ENCODE measurements at places on chromosomes 6 and 20. TPM values are rescaled to one million over a fixed set of nuclear protein-coding genes. Genes with fewer than 3 reads are reported as not detected.

DNA sequence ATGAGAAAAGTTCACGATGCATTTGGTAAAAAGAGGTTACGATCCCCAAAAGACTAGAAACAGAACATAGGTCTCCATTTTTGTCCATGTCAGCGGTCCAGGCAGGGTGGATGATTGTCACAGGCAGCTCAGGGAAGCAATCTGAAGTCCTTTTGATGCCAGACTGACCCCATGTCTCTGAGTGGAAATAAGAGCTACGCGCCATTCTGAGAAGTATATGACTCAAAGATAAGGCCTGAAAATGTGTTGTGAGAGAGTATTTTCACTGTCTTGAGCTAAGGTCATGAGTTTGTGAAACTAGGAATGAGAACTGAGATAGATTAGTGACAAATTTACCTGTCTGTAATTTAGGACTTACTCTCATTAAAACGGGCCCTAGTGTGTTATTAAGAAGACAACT is 69.5 kb downstream of the LYRM4 start:
- no peak for DNase-seq

- DNase-seq = no peak
Measured at GRCh38 chr20:60228255-60228654, 270.0 kb downstream of the CDH26 start.

GRCh38 chr6:150201772-150202329 is 59.0 kb downstream of the PPP1R14C start:
- no peak for DNase-seq

The C20orf141 gene
- not detected for total RNA-seq

GRCh38 chr6:1524040-1524480 is 85.7 kb upstream of the FOXC1 start:
- peak; percentile 93 for DNase-seq

GRCh38 chr6:104409913-104410312 is 449.8 kb downstream of the HACE1 start:
- no peak for DNase-seq

GRCh38 chr20:41268917-41269652 is 48.4 kb downstream of the ZHX3 start:
- DNase-seq = no peak

DNA sequence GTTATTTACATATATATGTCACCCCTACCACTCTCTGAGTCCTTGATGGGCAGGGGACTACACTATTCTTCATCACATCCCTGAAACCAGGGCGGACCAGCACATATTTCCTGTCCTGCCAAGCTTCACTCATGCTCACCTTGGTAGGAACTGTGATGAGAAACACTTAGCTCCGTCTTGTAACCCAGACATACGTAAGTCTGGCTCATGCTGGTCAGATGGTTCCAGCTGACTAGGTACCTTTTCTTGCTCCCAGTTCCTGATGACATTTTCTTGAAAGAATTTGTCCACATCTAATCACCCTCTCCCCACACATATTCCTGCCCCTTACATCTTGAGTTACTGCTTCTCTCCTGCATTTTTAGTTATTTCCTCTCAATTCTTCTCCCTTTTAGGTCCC is 122.2 kb upstream of the MYLIP start:
- DNase-seq = no peak

DNA sequence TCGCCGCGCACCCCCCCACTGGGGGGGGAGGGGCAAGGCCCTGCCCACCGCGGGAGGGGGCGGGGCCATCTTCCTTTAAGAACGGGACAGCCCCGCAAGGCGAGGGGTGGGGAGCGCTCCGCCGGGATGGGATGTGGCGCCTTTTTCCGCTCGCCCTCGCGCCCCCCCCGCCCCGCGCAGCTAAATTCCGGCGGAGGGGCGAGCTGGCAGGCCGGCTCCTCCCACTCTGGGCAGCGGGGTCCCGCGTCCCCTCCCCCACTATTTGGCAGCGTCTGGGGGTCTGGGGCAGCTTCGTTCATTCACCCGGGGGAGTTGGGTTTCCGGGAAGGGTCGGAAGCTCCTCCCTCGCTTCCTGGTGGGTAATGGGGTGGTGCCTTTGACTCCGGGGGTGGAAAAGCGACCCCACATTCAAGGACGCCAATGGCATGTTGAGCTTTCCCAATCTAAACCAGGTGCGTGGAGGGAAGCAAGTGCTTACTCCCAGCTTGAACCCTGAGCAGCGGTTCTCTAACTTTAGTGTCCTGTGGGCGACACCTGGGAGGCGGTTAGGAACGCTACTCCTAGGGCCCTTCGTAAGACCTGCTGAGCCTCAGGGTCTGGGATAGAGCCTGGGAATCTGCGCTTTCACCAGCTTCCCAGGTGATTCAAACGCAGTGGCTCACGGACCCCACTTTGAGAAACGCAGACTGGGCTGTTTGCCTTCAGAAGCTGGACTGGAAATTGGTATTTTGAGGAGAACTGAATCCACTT is 927 bp downstream of the ASXL1 start:
- peak; percentile 90 for DNase-seq

DNA sequence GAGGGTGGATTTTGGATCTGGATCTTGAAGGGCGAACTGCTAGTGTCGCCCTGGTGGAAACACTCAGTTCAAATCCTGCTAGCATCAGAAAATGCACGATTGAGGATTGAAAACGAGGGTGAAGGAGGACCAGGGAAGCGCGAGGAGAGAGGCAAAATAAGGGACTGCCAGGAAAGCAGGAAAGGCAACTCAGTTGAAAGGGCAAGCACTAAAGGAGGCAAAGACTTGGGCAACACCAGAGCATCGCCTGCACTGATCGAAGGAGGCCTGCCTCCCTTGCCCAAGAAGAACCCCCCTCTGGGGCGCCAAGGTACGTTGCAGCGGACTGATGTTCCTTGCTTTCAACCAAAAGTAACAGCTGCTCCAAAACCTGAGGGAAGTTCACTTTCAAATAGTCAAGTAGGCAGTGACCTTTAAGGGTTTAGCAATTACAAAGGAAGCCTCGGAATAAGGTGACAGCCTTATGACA is 308 bp upstream of the COL21A1 start:
- no peak for DNase-seq

DNA sequence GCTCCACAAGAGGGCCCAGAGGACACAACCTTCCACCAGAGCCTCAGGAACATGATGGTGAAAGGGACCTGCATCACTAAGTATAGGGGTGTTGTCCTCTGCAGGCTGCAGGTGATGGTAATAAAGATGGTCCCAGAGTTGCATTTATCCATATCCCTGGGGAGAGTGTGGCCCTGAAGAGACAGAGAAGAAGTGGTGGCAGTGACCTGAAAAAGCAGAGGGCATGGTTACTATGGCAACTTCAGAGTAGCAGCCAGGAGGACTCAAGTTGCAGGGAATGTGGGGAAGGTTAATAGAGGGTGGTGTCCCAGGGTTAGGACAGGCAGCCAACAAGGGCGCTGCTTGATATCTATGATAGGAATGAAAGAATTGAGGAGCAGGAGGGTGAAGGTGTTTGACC is 57.1 kb downstream of the HLA-A start:
- no peak for DNase-seq

DNA sequence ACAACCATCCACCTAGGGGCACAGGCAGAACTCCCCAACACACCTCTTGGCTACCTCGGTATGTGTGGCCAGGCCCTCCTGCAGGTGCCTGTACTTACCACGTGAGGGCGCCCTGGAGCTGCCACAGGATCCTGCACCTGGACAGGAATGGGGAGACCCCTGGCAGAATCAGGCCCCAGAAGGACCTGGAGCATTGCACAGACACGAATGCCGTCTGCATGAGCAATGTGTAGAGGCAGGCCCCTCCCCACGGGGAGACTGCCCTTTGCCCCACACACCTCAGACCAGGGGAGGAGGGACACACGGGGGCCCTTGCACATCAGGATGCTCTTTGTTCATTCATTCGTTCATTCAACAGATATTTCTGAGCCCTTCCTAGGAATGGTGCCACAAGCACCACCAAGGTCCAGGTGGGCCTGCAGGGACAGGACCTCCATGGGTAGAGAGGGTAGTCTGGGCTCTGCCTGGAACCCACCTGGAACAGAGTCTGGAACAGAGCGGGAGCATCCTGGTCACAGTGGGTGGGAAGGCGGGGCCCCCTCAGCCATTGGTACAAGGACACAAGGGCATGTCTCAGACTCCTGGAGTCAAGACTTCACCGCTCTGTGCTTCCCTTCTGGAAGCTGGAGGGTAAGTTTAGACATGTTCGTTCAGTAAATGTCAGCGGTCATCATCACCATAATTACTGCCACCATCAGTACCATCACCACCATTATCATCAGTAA is 32.3 kb downstream of the YTHDF1 start:
- no peak for DNase-seq

- no peak for DNase-seq
Measured at GRCh38 chr20:9590189-9590588, 75.8 kb downstream of the LAMP5 start.

DNA sequence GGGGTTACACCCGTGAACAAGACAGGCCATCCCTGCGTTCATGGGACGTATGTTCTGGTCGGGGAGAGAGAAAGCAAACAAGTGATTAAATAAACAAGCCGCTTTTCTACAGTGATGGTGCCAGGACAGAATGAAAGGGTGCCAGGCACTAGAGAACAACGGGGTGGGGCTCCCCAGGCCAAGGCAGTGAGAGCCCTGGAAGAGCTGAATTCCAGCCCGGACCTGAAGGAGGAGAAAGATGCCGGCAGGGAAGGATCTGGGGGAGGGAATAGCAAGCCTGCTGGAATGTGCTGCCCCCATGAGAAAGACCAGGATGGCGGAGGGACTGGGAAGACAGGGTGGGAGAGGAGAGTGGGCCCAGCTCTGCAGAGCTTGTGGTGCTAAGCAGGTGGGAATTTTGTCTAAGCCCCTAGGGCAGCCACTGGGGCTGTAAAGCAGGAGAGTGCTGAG is 7.5 kb downstream of the SNAI1 start:
- no peak for DNase-seq

GRCh38 chr20:24571159-24571558 is 101.7 kb downstream of the SYNDIG1 start:
- DNase-seq = no peak

The BANF2 gene
- total RNA-seq = not detected

The TBPL1 gene
- total RNA-seq = 18.5 TPM

DNA sequence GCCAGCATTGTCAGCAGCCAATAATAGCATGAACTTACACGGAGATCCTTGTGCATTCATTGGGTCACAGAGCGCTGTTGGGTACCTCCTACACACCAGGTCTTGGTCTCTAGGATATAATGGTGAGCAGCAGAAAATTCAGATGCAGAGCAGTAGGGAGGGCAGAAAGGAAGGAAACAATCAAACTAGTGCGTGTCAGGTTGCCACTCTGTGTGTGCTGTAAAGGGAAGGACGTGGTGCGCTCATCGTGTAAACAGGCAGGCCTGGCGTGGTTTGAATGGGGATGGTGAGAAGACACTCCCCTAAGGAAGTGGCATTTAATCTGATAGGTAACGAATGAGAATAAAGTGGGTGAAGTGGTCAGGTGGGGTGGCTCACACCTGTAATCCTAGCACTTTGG is 336.4 kb downstream of the CDH26 start:
- DNase-seq = no peak

DNA sequence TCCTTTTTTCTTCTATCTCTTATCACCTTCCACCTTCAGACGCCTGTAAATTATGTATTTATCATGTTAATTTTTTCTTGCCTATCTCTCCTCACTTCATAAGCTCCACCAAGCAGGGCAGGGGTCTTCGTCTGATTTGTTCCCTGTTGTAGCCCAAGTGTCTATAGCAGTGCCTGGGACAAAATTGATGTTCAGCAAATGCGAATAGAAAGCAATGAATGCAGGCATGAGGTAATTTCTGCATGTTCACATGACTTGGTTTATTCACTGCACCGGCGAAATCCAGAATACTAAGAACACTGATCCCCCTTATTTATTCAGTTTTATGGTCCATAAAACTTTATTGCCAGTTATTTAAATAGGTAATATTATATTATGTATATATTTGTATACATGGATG is 162.1 kb downstream of the TBC1D7 start:
- DNase-seq = no peak

The PTP4A1 gene
- total RNA-seq = 39.1 TPM

DNA sequence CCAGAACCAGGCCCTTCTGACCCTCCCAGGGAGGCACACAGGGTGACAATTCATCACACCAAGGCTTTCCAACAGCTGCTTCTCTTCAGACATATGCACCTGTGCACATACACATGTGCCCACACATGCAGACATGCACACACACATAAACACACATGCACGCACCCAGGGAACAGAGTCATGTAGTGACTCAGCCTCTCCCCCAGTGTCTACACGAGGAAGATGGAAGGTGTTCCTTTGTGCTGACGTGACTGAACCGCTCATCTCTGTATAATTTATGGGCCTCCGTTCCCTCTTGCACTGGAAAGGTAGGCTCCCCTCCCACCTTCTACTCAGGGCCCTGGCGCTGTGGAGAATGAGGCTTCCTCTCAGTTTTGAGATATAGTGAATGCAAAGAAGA is 23.8 kb upstream of the PLEKHG1 start:
- no peak for DNase-seq

GRCh38 chr20:3857405-3857804 is 10.8 kb downstream of the MAVS start:
- no peak for DNase-seq

- DNase-seq = no peak
Measured at GRCh38 chr6:12096342-12096741, 84.2 kb downstream of the HIVEP1 start.

The PROKR2 gene
- not detected for total RNA-seq

The LINC00237 gene
- total RNA-seq = not detected

DNA sequence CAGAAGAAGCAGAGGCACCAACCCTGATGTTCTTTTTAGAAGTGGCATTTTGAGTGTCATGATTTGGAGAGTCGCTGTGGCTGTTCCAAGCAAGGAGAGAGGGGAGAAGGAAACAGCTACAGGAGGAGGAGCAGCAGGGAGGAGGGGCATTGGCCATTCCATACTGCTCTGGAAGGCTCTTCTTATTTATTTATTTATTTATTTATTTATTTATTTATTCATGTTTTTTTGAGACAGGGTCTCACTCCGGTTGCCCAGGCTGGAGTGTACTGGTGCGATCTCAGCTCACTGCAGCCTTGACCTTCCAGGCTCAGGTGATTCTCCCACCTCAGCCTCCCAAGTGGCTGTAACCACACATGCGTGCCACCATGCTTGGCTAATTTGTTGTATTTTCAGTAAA is 178.3 kb upstream of the PROKR2 start:
- DNase-seq = no peak

- DNase-seq = no peak
Measured at GRCh38 chr6:160137989-160138835, 16.6 kb downstream of the SLC22A1 start.

The AIF1 gene
- total RNA-seq = 50.6 TPM

DNA sequence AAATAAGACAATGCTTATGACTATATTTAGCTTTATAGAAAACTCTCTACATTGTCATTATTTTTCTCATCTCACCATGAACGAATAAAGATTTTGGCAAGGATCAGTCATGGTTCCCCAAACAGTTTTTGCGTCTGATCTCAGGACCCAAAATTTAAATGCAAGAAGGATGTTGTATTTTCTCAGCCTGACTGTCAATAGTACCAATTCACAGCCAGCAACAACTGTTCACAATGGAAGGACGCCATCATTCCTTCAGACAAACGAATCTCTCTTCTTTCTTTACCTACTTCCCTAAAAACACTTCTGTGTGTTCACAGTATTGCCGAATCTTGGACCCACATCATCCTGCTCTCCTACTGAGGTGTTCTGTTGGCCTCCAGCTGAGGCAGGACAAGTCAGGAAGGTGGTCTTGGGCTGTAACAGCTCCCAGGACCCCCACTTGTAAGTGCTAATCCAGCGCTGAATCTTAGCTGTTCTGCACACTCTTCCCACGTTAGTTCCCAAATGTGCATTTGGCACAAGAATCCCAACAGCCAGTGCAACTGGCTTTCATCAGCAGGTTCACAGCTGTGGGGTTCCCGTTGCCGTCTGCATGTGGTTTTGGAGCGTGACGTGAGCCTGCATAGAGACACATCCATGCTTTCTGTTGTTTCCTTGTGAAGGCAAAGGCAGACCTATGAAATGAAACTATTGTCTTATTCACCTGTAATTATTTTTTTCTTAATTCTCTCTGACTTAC is 600.0 kb downstream of the QKI start:
- DNase-seq = no peak

Measured in sciatic nerve (tissue), 2 donors.